ENCODE measurements at places on chromosomes 5 and 9.
A peak's percentile ranks its signal among the peaks of the same experiment; 100 is the strongest.

DNA sequence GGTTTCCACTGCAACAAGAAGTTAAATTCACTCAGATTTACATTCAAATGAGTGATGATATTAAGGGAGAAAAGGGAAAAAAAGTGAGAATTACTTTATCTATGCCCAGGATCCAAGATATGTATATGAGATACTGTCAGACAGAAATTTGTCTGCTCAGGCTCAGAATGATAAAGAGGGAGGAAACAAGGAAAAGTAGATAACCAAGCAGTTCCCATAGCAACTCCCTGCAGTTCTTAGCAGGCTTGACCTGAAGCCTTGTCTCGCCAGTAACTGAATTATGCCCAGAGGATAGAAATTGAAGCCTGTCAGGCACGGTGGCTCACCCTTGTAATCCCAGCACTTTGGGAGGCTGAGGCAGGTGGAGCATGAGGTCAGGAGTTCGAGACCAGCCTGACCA lies 304.4 kb downstream of the TLE1 start:
- no peak for DNase-seq

GRCh38 chr5:122697191-122697590 lies 77.7 kb upstream of the SNX2 start:
- no peak for DNase-seq

DNA sequence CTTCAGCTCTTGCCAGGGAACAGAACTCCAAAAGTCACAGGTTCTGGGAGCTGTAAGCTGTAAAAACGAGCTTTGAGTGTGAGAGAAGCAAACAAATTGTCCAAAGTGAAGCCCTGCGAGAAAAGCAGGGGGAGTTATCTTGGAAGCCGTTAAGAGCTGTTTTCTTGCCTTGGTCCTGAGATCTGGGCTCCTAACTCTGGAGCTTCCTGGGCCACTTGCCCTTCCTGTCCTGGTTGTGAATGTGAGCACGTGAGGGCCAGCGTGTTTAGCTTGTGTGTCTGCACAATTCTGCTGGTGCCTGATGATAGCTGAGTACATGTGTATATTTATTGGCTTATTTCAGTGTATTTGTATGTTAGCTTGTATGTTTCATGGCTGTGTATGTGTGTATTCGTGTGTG lies 40.5 kb downstream of the DAB2IP start:
- DNase-seq: no peak

GRCh38 chr5:135392256-135392655 lies 6.8 kb downstream of the MACROH2A1 start:
- no peak for DNase-seq

DNA sequence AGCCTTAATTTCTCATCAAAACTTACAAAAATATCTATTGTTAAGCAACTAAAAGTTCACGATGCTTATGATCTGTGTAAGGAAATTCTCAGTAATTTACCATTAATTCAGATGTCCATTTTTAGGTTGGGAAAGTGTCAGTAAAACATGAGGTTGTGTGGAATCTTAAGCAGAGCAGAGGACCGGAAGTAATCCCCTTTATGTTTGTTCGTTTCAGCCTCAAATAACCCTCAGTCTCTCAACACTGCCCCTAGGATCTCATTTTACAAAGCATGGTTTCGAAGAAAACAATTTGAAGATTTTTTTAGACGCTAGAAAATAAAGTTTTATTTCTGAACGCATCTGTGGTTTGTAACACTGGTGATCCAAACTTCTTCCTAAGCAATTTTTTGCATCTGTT lies 504.2 kb downstream of the MAT2B start:
- no peak for DNase-seq

DNA sequence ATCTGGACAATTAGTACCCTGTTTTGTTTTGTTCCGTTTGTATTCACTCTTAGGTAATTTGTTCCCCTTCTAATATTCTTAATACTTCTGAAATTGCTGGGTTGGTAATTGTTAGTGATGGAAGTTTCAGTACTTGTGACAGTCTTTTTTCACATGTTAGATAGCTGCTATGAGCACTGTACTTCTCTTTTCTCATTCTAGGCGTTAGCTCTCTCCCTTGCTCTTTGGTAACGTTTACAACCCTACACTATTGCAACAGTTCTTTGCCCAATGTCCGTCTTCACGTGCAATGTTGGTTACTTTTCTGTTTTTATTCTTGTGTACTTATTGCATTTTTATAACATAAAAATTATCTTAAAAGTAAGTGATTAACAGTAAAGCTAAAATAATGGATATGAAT lies 1509.0 kb downstream of the MAT2B start:
- no peak for DNase-seq

DNA sequence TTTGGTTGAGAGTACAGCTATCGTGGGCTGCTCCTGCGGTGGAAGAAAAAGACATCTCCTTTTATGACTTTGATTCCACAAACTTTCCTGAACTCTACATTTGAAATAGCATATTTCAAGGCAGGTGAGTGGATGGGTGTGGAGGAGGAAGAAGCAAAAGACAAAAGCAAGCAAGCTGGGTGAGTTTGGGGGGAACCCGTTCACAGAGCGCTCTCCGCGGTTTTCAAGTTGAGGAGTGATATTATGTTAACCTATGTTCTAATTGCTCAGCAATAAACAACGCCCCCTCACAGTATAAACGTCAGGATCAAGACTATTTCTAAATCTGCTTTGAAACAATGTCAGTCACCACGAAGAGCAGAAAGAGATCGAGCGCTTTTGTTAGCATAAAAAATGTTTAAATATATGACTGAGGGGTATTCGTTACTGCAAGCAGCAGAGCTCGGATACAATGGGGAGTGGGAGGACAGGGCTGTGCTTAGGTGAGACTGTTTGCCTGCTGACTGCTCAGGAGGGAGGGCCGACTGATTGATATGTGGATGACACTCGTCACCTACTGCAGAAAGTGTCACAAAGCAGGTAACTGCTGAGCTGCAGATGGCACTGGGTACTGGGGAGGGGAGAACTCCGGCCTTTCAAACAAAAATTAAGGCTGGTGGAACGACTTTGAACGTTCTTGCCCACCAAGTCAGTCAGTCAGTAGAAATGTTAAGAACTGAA lies 236.5 kb downstream of the DRD1 start:
- no peak for DNase-seq

DNA sequence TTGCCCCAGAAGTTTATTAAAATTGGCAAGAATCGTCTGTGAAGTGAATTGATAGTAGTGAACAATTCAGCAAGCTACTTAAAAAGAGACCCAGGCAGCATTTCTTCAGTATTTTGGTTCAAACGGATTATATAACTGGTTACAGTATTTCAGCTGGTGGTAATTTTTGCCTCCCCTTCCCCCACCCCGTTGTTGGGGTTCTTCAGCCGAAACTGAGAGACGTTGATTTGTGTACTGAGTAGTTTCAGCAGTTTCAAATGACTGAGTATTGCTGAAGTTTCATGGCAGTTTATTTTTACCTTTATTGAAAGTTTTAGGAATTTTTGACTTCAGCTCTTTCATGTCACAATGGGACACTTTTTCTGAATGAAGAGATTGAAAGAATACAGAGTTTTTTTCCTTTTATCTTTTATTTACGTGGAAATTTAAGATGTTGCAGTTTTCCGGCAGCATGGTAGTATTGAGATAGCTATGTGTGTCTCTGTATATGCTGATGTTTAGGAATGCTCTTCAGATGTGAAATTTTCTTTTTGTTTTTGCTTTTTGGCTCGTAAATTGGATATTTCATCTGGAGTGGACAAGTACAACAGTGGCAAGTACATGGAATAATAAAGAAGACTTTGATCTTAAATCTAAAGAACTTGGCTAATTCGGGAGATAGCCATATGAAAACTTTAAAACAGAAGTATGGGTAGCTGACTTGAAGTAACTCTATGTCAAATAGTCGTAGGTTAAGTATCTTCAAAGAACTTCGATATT lies 1.9 kb downstream of the GPBP1 start:
- no peak for DNase-seq

DNA sequence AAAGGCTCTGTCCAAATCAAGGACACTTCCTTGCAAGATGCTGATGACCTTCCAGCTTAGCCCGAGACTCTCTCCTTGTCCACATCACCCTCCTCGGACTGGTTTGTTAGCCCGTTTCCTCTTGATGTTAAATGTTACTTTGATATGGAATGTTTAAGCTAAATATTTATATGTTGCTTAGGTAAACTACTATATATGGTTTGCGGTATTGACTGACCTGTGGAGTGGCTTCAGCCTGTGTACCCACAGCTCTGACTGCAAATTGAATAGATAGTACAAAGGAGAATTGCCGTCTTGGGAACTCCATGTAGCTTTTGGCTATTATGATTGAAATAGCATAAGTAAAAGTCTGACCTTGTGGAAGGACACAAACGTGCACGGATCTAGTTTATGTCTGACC lies 422.0 kb downstream of the YTHDC2 start:
- DNase-seq: no peak

GRCh38 chr9:112757282-112757883 lies 6.8 kb downstream of the SNX30 start:
- no peak for DNase-seq

GRCh38 chr5:143776951-143777350 lies 35.0 kb upstream of the HMHB1 start:
- no peak for DNase-seq

GRCh38 chr9:134293611-134294152 lies 32.6 kb upstream of the RXRA start:
- no peak for DNase-seq

DNA sequence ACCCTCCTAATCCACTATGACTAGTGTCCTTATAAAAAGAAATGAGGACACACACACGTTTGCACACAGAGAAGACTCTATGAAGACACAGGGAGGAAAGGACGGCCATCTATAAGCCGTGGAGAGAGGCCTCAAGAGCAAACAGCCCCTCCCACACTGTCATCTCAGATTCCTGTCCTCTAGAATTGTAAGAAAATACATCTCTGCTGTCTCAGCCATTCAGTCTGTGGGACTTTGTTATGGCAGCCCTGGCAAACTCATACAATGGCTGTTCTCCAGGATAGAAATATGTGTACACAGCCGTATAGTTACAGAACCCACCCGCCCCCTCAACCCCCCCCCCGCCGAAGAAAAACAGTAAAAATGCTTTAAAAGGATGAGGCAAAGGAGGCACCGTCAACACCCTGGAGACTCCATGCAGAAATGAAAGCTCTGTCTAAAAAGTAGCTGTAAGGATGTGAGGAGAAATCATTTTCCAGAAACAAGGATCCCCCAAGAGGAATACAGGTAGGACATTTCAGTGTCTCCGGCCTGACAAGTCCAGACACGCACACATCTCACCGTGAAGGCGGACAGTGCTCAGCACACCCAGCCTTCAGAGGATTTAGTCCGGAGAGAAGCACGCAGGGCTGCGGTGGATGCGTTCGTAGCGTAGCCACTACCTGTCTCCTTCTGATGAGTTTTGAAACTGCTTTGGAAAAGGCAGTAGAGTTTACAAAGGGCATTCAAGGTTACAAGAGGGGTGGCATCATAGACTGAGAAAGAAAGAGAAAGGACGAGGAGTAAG lies 110.8 kb upstream of the ERCC6L2 start:
- DNase-seq: peak; percentile 13

DNA sequence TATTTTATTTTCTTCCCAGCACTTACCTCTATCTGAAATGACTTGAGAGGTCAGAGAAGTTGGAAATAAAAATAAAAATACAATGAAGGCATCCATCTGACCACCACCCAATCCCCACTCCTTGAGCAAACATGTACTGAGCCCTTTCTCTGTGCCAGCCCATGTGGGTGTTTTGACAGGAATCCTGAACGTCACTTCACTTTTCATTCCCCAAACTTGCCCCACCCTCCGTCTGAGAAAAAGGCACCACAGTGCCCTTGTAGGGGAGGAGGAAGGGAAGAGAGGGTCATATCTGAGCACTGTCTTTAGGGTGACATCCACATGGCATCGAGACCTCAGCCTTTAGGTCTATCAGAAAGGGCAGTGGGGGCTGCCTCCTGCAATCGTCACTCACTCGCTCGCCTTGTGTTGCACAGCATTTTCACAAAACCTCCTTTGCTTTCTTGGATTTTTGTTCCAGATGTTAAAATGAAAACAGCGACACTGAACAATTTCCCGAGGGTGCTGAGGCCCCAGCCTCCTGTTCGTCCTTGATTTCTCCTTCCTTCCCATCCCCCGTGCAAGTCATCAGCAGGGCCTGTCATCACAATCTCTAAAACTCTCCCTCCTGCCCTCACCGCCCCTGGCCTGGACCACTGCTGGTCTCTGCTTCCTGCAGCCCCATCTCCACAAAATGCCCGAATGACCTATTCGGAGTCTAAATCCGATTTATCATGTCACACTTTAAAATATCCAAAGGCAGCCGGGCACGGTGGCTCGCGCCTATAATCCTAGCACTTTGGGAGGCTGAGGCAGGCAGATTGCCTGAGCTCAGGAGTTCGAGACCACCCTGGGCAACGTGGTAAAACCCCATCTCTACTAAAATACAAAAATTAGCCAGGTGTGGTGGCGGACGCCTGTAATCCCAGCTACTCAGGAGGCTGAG lies 13.0 kb downstream of the HIGD2A start:
- DNase-seq: no peak

GRCh38 chr5:136337788-136338187 lies 27.6 kb downstream of the TRPC7 start:
- no peak for DNase-seq

- no peak for DNase-seq
These were observed 253.8 kb downstream of the KDM4C start for GRCh38 chr9:7011395-7012067.

GRCh38 chr5:156528673-156529072 lies 201.7 kb downstream of the SGCD start:
- no peak for DNase-seq

DNA sequence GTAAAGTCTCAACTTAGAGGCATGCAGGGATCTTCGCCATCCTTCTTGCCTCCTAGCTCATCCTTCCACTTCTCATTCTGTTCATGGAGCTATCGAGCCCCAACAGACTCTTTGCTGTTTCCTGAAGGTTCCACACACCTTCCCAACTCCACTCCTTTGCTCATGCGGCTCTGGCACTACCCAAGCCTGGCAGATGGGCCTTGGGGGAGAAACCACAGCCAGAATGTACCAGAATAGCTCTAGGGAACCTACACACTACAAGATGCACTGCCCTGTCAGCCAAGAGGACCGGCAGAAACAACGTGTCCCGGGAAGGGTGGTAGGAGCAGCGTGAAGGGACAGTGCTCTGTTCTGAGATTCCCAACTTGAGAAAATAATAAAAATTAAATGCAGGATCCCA lies 178.9 kb downstream of the GABBR2 start:
- no peak for DNase-seq

- DNase-seq: no peak
These were observed 5.2 kb downstream of the IL13 start for GRCh38 chr5:132662925-132663770.

GRCh38 chr5:122877518-122877917 lies 32.1 kb downstream of the SNX24 start:
- DNase-seq: no peak

DNA sequence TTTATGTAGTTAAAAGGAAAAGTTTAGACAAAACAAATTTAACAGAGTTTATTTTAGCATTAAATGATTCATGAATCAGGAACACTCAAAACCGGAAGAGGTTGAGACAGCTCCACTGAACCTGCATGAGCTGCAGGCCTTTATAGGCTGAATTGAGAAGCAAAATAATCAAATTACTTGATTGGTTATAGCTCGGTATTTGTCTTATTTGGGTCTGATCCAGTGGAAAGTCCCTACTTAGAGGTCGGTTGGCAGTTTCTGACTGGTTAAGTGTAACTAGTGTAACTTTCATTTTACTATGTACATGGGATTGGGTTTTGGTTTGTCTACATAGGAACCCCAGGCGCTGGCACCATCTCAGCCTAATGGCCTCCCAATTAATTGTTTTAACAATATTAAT lies 74.1 kb upstream of the PIK3R1 start:
- DNase-seq: no peak

GRCh38 chr5:146510559-146511125 lies 5.3 kb downstream of the GPR151 start:
- DNase-seq: no peak

- no peak for DNase-seq
These were observed 23.9 kb upstream of the CTSL start for GRCh38 chr9:87701931-87702421.

- DNase-seq: no peak
These were observed 1.6 kb downstream of the MEGF10 start for GRCh38 chr5:127292030-127292735.
